ENCODE measurements at places on chromosomes 11 and 22.

DNA sequence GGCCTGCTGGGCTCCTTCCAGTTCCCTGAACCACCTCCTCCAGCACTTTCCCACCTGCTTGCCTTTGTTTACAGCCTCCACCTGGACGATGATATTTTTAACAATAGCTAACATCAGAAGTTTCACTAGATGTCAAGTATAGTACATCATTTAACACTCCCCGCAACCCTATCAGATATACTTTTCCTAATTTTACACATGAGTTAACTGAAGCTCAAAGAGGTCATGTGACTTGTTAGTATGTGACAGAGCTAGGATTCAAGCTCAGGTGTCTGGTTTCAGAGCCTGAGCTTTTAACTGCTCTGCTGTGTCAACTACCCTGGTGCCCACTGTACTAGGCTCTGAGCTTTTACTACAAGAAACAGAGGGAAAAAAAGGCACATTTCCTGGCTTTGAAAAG, 14.3 kb upstream of the HPX start:
- DNase-seq: no peak

DNA sequence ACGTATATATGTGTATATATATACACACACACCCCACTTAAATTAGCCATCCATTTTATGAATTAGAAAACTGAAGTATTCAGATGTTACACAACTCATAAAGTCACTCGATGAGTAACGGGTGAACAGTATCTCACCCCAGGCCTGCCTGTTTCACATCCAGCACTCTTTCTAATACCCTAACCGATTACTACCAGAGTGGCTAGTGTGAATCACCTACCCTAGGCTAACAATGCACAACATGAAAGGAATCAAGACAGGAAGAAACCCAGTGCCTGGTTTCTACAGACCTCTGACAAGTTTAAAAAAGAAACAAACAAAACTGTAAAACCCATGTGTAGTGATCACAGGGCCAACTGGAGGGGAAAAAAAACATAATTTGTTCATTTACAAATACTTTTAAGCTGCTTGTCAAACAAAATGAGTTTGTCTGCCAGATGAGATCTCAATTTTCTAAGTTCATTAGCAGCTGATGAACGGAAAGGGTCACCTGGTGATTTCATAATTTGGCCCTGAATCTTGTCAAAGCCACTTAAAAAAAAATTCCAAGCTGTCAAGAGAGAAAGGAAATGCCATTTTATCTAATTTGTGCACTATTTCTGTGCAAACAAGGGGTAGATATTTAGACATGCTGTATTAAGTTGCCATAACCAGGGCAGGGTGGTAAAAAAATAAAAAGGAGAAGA, 134.8 kb downstream of the LARGE1 start:
- DNase-seq: no peak

- no peak for DNase-seq
These were observed 407.6 kb downstream of the CTTN start for GRCh38 chr11:70805971-70806370.

DNA sequence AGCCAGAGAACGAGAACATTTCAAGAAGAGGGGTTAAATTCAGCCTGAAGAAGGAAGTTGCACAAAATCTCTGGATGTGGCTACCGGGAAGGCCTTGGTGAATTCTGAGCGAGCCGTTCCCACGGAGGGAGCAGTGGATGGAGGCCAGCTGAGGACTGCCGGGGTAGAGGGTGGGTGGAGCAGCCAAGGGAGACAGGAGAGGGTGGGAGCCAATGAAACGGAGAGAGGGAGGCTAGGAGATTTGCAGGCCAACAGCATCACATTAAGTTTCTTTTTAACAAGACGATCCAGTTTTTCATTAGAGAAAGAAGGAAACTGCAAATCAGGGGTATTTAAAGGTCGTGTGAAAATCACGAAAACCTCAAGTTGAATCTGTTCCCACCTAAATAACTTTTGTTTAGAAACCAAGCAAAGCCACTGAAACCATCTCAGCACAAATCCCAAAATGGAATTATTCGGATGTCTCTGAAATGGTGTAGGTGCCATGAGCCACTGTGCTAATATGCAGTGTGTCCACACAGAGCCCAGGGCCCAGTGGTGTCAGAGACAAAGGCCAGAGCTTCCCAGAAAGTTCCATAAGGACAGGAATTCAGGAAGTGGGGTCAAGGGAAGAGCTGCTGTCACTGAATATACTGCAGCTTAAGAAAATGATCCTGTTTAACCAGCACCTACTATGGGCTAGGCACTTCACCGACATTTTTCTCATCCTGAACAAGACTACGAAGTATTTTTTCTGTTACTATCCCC, 59.7 kb upstream of the SLC35C1 start:
- no peak for DNase-seq

DNA sequence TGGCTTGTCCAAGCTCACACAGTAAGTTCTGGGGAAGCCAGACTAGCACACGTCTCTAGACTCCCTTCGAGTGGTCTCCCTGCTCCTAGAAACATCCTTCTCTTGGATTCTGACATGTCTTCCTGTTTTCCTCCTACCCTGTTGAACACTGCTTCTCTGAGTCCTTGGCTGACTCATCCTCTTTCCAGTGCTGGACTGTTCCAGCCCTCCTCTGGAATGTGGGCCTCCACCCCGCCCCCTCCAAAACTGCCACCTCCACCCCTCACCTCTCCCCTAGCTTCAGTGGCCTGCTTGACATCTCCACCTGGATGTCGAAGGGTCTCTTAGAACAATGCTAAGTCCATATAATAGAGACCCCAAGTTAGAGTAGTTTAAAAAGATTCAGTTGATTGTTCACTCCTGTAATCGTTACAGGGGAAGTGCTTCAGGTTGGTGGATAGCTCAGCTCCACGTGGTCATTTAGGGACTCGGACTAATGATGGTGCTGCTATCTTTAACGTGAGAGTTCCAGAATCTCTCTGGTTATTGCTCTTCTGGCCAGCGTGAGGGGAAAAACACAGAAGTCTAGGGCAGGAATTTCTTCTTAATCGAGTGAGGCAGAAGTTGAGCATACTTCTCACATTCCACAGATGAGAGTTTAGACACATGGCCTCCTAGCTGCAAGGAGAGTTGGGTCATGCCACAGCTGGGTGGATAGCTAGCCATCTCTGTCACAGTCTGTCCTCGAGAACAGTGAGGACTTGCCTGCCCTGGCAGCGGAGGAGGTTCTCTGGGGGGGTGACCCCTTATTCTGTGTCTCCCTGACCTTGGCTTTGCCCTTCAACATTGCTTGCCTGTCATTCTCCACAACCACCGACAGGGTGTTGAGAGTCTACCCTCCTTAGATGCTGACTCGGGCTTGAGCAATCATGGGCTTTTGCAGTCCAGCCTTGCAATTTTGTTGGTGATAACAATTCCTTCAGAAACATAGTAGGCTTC, 4.7 kb upstream of the C11orf96 start:
- DNase-seq: no peak

- no peak for DNase-seq
These were observed 6.4 kb upstream of the BMAL1 start for GRCh38 chr11:13271060-13271693.
